ENCODE measurements at places on chromosomes 13 and 19. TPM values are rescaled to one million over a fixed set of nuclear protein-coding genes. Genes with fewer than 3 reads are reported as not detected.

Gene SAMD1
- 9.2 TPM for polyA plus RNA-seq

Gene TEX26
- not detected for polyA plus RNA-seq

Gene SLC25A41
- 0.05 TPM for polyA plus RNA-seq

Gene VAV1
- not detected for polyA plus RNA-seq

Gene ETV2
- polyA plus RNA-seq = 0.54 TPM

Gene CBY2
- polyA plus RNA-seq = not detected

DNA sequence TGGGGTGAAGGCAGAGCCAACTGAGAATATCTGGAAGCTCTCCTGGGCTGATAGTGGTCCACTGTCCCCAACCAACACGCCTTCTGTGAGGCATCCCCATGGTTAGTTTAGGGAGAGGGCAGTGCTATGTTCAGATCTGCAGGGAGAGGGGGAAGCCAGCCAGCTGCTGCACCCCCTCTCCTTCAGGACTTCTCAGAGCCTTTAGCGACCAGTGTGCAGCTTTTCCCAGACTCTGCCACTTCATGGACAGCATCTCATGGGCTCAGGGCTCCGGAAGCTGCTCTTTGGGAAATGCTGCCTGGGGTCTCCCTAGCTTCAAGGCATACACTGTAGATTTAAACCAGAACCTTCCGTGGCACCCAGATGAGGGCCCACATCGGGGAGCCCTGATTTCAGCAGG lies 33.5 kb downstream of the TMED1 start:
- no peak for DNase-seq

DNA sequence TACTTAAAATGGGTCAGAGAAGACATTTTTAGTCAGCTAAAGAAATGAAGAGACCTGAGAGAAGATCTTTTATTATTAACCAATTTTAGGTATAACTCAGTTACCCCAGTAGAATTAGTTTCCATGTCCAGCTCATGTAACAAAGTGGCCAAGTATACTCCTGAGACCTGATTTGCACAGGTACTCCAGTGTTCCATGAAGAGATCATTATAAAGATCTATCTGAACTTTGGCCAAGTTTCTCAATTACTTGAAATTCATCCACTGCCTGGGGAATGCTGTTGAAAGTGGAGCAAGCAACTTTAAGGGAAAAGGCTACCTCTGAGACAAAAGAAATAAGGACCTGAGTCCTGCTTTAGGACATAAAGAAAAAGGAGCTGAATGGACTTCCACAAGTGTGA lies 47.0 kb downstream of the EDNRB start:
- DNase-seq = no peak

GRCh38 chr13:43650882-43651281 lies 135.9 kb downstream of the ENOX1 start:
- DNase-seq = no peak

- DNase-seq = no peak
These were observed 704.3 kb downstream of the UQCRFS1 start for GRCh38 chr19:28508666-28509065.

DNA sequence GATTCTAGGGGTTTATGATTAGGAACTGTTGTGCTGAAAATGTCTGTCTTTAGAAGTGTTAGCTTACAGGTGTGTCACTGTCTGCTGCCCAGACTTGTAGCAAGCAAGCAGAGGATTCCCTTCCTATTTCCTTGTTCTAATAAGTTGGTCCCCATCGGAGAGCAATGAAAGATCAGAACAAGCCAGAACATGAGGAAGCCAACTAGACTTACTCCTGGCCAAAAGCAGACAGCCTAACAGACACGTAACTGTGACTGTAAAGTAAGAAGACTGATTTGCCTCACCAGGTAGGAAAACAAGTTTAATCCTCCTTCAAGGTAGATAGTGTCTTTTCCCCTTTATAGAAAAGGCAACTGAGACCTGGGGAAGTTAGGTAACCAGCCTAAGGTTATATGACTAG lies 12.5 kb downstream of the POLR1D start:
- no peak for DNase-seq

DNA sequence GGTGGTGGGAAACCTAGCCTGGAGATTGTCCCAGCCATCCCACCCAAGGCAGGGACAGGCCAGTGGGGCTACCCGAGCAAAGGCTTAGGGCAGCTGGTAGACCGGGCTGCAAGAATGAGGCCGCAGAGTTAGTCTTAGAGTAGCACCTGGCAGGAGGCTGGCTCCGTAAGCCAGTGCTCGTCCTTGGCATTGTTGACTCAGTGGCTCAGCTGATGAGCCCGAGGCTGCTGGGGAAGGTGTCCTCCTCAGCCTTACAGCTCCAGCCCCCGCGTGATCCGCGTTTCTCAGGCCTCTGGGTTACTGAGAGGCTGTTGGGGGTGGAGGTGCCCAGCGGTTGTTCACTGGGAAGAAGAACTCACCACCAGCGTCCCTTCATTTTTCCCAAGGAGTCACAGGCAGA lies 24.7 kb downstream of the PPP1R37 start:
- no peak for DNase-seq

DNA sequence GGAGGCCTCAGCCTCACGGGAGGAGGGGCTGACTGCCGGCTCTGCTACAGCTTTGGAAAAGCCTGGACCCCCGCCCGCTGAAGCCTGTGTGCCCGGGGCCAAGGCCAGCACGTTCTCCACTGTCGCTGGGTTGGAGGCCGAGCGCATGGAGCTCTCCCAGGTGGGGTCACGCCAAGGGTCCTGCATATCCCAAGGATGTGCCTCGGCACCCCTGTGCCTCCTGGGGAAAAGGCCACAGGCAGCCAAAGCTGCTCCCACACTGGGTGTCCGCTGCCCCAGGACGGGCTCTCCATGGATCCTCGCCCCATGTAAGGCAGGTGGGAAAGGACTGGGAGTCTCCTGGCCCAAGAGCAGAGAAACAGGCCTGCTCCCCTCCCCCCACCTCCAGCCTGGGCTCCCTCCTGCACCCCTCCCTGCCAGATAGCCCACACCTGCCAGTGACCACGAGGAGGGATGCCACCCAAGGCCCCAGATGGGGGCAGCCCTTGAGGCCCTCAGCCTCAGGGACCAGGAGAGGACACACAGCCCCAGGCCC lies 64.0 kb downstream of the MLLT1 start:
- DNase-seq = no peak

GRCh38 chr13:25868490-25868889 lies 183.3 kb downstream of the SHISA2 start:
- DNase-seq = no peak

DNA sequence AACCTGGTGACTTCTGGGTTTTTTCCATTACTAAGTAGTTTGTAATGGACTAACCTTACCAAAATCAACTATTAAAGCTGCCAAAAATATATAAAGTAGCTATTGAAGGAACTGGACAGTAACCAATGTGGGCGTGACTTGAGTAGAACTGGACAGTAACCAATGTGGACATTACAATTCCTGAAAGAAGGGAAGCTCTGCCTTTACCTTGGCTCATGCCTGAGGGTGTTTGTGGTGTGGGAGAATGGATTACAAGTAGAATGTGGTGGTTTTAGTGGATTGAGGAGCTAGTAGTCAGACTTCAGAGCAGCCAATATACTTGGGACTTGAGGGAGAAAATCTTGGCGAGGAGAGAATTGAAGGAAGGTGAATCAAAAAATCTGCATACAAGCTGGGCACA lies 17.5 kb downstream of the LRRC63 start:
- DNase-seq = no peak

DNA sequence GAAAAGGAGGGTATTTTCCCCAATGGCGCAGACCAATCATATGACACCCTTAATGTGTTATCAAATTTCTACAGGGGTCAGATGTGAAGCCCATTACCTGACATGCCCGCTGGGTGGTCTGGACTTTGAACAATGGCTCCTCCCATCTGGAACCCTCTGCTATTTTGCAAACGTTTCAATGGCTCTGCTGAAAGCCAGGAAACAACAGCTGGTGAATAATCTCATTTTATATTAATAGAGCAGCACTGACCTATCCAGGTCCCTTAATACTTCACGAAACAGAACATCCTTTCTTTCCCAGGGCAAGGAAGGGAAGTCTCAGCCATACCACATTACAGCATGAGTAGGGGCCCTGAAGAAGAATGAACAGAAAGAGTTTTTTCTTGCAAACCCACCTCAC lies 20.3 kb upstream of the KPNA3 start:
- no peak for DNase-seq

- peak; percentile 31 for DNase-seq
These were observed 129.5 kb upstream of the MCF2L start for GRCh38 chr13:112839356-112840105.

DNA sequence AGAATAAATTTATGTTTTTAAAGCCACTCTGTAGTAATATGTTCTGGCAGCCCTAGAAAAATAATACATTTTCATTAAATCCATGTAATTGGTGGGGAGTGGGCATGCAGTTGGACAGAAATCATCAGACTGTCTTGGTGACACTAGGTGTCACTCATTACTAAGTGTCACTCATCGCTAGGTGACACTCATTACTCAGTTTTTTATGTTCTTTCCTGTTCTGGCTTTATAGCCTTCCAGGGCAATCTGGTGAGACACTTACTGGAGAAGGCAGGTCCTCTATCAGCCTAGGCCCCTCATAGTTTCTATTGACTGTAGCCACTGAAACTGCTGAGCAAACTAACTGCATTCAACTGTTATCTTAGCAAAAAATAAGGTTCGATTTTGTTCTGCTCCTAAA lies 542.1 kb downstream of the SLITRK1 start:
- no peak for DNase-seq

GRCh38 chr13:90443268-90443667 lies 904.2 kb upstream of the MIR17HG start:
- no peak for DNase-seq

GRCh38 chr13:20140487-20140886 lies 20.4 kb downstream of the GJA3 start:
- DNase-seq = no peak
